ENCODE measurements at places on chromosomes 5 and 9.

GRCh38 chr9:126973651-126974529 is 59.3 kb downstream of the RALGPS1 start:
- DNase-seq: no peak

DNA sequence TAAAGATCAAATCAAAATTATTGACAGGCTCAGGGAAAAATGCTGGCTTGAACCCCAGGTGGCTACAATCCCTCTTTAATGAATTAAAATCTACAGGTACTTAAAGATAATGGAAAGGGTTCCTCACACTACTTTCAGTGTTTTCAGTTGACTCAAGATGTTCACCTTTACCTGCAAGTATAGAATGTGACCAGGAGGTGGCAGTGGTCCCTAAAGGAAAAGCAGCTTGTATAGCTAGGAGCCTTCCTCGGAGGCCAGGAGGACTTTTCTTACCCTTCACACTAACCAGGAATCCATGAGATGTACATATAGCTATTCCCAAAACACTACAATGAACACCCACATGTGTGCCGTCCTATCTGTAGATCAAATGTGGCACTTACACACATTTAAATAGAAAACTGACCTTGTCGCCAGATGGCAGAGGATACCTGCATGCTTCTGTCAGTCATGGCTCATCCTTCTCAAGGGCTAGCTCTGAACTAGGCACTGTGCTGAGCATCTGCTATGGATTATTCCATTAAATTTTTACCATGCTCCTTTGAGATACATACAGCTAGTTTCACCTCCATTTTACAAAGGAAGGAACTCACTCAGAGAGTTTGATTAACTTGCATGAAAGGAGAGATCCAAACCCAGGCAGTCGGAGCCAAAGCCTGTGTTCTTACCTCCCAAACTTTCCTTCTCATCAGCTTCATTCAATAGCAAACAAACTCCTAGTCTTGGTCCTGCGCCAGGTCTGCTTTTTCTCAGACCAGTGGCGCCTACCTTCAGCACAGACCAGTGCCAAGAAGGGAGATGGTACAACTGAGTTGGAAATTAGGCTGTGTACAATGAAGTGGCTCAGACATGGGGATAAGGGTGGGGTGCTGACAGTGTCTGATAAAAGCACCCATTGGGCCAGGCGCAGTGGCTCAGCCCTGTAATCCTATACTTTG is 24.5 kb downstream of the C9orf152 start:
- DNase-seq: peak; percentile 55

DNA sequence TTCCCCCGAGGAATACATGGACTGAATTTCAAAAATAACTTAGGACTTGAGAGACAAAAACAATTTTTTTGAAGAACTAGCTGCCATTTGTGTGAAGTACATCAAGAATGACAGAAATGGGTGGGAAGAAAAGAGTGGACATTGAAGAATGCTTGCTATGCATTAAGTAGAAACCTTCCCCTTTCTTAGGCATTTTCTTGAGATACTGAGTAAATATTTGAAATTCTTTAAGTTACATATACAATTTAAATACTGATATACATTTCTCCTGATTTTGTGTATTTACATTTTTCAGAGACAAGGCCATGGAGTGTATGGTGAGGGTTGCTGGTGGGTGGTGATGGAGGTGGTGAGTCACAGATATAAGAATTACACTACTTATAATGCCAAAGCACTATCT is 319.3 kb upstream of the ADAMTSL1 start:
- DNase-seq: no peak

DNA sequence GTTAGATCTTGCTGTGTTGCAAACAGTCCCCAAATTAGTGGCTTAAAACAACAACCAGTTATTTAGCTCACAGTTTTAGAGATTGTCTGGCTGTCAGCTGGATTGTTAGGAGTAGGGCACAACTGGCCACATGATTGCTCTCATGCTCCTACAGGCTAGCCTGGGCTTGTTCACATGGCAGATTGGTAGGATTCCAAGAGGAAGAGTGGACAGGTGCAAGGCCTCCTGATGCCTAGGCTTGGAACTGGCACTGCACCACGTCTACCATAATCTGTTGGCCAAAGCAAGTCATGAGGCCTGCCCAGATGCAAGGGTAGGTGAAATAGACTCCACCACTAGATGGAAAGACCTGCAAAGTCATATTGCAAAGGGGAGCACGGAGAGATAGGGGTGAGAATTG is 76.4 kb downstream of the ACER2 start:
- no peak for DNase-seq

GRCh38 chr5:133467826-133468463 is 144.4 kb downstream of the FSTL4 start:
- no peak for DNase-seq

DNA sequence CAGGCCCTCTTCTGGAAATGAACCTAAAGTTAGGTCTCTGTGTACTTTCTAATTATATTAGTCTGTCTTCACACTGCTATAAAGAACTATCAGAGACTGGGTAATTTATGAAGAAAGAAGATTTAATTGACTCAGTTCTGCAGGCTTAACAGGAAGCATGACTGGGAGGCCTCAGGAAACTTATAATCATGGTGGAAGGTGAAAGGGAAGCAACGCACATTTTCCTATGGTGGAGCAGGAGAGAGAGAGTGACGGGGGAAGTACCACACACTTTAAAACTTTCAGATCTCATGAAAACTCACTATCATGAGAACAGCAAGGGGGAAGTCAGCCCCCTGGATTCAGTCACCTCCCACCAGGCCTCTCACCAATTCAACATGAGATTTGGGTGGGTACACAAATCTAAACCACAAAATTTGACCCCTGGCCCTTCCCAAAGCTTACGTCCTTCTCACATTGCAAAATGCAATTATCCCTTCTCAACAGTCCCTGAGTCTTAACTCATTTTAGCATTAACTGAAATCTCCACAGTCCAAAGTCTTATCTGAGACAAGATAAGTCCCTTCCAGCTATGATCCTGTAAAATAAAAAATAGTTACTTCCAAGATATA is 40.7 kb downstream of the TRIP13 start:
- no peak for DNase-seq

GRCh38 chr5:41736641-41737040 is 133.6 kb downstream of the OXCT1 start:
- DNase-seq: no peak

DNA sequence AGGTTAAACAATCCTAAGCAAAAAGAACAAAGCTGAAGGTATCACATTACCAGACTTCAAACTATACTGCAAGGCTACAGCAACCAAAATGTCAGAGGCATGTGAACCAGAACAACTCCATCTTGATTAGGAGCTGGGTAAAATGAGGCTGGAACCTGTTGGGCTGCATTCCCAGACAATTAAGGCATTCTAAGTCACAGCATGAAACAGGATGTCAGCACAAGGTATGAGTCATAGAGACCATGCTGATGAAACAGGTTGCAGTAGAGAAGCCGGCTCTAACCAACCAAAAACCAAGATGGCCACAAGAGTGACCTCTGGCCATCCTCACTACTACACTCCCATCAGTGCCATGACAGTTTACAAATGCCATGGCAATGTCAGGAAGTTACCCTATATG is 252.0 kb downstream of the RASEF start:
- no peak for DNase-seq

DNA sequence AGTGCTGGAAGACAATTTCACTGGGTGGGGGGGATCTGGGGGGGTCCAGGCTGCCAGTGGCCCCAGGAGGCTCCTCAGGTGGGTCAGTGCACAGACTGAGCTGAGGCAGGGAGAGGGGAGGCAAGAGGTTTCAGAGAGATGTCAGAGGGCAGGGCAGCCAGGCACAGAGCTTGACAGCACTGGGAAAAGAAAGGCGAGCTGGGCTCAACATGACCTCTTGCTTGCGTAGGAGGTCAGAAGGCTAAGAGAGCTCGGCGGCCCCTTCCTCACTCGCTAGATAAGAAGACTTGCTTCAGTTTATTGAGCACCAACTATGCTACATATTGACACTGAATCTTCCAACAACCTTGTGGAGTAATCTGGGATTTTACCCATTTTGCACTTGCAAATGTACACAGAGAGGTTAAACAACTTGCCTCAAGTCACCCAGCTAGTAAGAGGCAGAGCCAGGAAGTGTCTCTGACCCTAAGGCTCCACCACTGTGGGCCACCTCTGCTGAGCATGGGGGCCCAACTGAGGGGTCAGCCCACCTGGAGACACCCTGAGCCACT is 3.5 kb downstream of the PDLIM7 start:
- no peak for DNase-seq

DNA sequence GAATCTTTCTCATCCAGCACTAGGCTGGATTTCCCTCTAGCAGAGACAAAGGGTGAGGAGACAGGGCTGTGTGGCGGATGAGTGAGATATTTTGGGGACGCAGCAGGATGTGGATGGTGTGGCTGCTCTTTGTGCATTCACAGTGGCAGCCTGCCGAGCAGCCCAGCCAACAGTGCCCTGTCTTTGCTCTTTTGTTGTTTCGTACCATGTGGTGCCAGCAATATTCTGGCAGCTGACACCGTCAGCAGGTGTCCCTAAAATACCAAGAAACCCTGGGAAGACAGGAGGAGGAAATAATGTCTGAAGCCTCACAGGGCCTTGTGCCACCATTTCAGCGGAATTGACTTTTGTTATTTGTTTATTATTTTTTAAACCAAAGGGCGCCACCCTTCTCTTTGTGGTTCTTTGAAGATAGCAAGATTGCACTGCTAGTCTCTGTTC is 141.4 kb downstream of the CCDC192 start:
- DNase-seq: no peak

- no peak for DNase-seq
These were observed 877.2 kb downstream of the TLE4 start for GRCh38 chr9:80448996-80449395.

DNA sequence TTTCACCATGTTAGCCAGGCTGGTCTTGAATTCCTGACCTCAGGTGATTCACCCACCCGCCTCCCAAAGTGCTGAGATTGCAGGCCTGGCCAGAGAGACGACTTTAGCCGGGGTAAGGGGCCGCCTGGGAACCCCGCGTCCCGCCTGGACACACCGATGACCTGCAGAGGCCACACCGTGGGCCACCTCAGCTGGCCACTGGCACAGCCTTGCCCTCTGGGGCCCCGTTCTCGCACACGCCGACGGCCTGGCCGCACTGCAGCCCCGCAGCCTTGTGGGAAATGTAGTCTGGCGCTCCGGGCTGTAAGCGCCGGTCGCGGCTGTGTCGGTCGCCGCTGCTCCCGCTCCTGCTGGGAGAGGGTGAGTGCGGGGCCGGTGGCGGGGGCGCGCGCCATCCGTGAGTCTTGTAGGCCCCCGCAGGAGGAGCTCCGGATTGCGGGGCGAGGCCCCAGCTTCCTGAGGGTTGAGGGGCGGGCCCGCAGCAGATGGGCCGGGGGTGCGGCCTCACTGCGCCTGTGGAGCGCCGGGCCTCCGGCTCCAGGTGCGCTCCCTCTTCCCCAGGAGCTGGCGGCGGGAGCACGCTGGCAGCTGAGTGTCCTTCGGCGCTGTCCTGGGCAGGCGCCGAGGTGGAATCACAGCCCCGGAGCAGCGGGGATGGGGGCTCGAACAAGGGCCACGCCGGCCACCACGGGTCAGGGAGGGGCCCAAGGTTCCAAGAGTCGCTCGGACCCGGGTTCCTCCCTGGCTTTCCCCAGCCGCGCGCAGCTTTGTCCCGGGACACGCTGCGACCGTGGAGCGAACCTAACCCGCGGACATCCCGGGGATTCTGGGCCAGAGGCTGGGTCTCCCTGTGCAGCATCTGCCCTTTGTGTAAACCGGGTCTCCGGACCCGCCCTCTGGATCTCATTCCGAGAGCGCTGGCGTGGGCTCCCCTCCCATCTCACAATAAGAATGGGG is at the start of gene ZFP2:
Gene ZFP2 (plus strand): TSS at position 299 of the 957 bp plus-strand sequence. CDS start 35,401 bp downstream, outside the sequence.
- peak; percentile 13 for DNase-seq

DNA sequence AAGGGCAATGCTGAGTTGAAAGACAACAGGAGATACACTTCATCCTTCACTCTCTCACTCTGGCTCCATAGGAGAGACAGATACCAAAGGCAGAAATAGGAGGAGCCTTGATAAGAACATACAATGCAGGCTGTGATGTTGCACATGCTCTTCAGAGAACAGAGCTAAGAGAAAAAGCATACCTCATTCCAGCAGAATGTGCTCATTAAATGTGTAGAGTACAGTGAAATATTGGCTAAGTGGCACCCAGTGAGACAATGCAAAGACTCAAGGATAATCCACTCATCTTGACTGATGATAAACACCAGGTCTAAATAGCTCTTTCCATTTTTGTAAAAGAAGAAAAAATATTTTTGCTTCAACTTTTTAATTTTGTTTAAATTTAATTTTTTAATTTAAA is 139.7 kb downstream of the OR2K2 start:
- DNase-seq: no peak

GRCh38 chr9:90112788-90113187 is 508.0 kb downstream of the GADD45G start:
- DNase-seq: no peak

DNA sequence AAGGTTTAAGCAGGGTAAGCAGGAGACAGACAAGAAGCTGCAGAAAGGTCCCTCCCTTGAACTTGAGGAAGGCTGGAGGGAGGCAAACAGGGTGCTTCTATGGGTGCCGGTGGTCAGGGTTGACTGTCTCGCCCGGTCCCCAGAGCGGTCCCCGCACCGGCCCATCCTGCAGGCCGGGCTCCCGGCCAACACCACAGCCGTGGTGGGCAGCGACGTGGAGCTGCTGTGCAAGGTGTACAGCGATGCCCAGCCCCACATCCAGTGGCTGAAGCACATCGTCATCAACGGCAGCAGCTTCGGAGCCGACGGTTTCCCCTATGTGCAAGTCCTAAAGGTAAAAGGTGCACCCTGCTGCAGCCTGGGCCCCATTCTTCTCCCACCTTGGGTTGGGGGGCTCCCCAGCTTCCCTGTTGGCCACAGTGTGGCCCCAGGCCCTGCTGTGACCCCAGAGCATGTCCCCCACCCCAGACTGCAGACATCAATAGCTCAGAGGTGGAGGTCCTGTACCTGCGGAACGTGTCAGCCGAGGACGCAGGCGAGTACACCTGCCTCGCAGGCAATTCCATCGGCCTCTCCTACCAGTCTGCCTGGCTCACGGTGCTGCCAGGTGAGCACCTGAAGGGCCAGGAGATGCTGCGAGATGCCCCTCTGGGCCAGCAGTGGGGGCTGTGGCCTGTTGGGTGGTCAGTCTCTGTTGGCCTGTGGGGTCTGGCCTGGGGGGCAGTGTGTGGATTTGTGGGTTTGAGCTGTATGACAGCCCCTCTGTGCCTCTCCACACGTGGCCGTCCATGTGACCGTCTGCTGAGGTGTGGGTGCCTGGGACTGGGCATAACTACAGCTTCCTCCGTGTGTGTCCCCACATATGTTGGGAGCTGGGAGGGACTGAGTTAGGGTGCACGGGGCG is 5.7 kb downstream of the FGFR4 start:
- DNase-seq: no peak

Data from CD4-positive, alpha-beta T cell treated with Interleukin-17A for 1 hour (primary cell).